Activated CD4-positive, alpha-beta T cell treated with anti-CD3 and anti-CD28 coated beads, Interleukin-2, Interleukin-6, amounts not matched to agents 100 ng/mL and 50 ng/mL, durations not matched to agents 16 hours and 8 hours (primary cell): ENCODE measurements at places on chromosomes 7 and 10.
A peak's percentile ranks its signal among the peaks of the same experiment; 100 is the strongest.

- no peak for DNase-seq
Observed at GRCh38 chr7:51080216-51080615, 236.4 kb downstream of the COBL start.

GRCh38 chr10:97916586-97916985, 66.9 kb downstream of the GOLGA7B start:
- no peak for DNase-seq

DNA sequence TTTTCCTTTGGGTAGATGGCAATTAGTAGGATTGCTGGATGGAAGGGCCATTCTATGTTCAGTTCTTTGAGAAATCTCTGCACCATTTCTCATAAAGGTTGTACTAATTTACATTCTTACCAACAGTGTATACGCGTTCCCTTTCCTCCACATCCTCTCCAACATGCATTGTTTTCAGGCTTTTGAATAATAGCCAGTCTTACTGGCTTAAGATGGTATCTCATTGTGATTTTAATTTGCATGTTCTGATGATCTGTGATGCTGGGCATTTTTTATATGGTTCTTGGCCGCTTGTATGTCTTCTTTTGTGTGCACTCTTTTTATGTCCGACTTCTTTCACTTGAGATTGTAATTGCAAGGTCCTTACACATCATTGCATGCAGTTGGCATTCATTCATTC, 11.7 kb downstream of the CLIP2 start:
- no peak for DNase-seq

DNA sequence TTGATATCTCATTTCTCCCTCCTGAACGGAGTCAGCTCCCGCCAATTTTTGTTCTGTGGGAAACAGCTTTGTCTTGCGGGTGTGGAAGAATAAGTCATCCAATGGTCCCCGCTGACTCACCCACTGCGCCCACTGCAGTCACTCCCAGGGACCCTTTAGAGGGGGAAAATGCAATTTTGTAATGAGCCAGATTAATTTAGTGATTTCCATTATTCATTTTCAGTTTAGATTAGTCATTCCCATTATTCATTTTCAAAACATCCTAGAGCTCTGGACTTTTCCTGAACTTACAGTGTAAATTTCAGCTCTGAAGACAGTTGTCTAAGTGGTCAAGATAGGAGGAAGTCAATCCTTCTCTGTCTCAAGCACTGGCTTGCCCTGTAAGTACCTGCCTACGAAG, 154.9 kb upstream of the TMEM72 start:
- DNase-seq = no peak

DNA sequence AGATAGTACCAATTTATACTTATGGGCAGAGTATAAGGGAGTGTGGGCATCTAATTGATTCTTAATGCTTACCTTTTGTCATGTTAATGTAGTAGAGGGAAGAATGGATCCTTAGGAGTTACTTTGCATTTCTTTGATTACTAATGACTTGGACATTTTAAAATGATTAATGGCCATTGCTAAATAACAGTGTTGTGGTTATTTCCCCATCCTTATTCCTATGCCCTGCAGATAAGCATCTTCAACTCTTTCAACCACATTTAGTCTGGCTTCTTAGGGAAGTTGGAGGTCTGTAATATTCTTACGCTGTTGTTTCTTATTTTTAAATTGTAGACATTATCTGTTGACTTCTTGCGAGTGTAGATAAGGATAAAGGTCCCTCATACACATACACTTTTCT, 37.2 kb downstream of the KAT6B start:
- no peak for DNase-seq

DNA sequence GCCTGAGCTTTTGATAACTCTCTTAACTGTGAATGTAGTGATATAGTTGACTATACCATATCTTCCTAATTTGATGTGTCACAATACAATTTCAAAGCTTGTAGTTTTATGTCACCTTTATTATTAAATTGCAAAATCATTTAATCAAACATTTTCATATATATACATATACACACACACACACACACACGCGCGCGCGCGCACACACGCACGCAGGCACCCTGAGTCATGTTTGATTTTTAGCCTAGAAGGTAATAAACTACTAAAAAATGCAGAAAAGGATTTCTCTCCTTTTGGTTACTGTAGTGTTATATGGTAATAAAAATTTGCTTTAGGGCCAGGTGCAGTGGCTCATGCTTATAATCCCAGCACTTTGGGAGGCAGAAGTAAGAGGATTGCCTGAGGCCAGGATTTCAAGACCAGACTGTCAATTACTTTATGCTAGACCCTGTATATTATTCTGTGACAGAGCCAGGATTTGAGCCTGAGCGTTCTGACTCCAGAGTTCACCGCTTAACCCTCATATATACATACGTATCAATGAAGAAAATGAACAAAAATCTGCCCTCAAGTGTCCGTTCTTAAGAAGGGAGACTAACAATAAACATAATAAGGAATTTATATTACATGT, 89.6 kb downstream of the PODXL start:
- DNase-seq = no peak

DNA sequence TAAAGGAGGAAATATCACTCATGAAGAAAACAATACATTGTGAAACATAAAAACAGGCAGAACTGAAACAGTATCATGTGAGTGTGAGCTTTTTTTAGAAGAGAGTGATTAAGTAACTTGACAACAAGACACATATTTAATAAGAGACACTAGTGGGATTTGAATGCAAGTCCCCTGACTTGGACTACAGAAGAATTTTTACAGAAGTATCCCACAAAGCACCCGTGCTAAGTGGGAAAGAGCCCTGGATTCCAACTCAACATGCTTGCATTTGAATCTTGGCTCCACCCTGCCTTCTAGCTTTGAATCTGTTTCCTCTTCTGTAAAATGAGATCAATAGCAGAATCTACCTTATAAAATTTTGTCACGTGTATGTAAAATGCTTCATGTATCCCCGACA, 166.2 kb downstream of the ZNF365 start:
- no peak for DNase-seq

GRCh38 chr7:51335057-51335456, 18.4 kb upstream of the COBL start:
- no peak for DNase-seq

DNA sequence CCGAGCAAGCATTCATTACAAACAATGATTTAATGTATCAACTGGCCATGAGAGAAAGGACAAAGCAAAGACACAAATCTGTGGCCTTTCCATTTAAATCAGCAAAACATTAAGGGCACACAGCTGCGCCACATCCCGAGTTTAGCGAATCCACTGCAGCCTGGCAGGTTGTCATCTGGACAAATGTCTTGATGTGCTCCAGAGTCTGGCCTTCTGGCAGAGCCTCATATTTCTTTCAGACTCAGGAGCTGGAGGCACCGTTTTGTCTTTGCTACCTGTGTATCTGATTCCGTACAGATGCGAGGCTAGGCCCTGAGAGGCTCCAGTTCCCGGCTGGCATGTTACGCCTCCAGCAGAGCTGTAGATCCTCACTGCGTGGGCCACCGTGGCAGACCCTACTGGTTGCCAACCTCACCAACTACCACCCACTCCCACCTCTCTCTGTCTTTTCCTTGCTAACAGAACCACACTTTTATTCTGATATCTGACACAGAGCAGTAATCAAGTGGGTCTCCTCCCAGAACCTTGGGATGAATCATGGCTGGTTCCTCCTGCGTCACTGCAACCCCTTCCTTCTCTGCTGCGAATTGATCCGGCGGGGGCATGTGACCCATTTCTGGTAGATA, 40.9 kb upstream of the EFCAB10 start:
- no peak for DNase-seq

DNA sequence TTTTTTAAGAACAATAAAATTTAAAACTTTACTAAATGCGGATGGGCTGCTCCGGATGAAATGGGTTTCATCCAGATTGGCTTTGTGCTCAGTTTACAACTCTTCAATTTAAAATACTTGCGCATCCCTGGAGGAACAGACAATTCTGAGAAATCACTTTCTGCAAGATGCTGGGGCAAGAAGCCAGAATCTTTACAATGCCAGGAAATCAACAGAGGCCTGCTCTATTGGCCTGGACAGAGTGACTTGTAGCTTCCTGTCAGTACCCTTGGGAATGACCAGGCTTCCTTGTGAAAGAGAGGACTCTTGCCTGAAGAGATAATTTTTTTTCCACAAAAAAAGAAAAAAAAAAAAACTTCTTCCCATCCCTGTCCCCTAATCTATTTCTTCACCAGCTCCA, 3.9 kb upstream of the FAM13C start:
- DNase-seq = no peak

DNA sequence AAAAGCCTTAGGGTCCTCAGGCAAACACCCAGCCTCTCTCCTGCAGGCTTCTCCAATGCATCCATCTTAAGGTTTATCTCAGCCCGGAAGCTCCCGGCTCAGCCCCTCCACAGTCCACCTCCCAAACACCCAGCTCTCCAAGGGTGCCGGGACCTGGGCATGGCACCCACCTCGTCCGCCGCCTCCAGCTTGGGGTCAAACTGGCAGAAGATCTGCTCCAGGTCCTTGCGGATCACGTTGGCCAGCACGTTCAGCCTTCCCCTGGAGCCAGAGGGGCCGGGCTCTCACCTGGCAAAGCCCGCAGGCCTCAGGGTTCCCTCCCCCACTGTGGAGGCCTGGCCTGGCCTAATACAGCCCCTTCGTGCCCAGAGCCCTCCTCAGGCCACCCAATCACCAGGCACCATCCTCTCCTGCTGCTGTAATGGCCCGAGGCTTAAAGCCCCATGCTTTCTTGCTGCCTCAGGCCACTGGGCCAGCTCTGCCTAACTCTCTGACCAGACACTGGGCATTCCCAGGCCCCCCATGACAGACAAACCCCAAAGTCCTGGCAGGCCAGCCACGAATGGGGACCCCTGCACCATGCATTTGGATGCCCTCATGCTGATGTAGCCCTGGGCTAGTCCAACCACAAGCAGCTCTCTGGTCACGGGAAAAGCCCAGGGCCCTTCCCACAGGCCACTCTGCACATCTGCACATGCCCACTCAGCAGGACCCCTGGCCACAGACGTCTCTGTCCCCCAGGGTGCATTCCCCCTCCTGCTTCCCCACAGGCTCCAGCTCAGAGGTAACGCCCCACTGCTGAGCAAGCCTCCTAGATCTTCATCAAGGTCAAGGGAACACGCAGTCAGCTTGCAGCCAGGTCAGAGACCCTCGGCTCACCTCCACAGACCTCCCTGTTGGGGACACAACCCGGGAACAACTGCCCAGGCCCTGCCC, 12.3 kb downstream of the OGDHL start:
- no peak for DNase-seq

DNA sequence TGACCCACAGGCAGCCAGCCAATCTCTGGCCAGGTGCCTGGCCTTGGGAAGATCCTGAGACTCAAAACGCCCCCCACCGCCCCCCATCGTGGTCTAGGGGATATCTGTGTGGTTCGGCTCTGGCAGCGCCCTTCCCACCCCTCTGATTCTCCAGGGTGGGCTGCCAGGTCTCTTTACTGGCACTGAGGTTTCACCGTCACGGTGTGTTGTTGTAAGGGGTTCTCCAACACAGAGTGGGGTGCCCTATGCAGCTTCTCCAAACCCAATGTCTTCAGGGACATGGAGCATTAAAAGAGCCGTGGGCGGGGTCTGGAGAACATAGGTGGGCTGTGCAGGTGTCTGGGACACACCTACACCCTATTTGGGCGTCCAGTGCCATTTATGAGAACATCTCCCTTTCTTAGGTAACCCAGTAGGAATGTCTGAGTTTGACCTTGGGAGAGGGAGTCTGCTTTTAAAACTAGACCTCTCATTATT, 1.5 kb downstream of the MAFK start:
- DNase-seq = no peak

DNA sequence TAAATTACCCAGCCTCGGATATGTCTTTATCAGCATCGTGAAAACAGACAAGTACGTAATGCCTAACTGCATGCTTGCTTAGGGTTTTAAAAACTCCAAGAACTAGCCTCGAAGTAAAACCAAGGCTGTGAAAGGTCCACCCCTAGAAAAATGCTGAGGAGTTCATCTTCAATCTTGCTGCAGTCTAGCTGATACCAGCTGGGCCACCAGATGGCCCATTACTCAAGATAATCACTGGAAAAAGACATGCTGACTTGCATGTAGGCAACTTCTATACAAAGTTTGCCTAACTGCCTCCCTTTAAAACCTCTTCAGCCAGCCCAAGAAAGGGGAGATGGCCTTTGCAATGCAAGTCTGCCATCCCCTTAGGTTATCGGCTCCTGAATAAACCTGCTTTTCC, 614.1 kb downstream of the GALNT17 start:
- no peak for DNase-seq

- DNase-seq = no peak
Observed at GRCh38 chr7:48390388-48391327, 219.4 kb downstream of the ABCA13 start.

GRCh38 chr10:80154978-80155695, 22.6 kb downstream of the PLAC9 start:
- DNase-seq = no peak

GRCh38 chr10:94363251-94363565, 469 bp upstream of the NOC3L start:
- no peak for DNase-seq

GRCh38 chr10:100793055-100793454, 47.7 kb downstream of the PAX2 start:
- DNase-seq = no peak

GRCh38 chr7:26639111-26639510, 225.3 kb downstream of the SKAP2 start:
- no peak for DNase-seq

DNA sequence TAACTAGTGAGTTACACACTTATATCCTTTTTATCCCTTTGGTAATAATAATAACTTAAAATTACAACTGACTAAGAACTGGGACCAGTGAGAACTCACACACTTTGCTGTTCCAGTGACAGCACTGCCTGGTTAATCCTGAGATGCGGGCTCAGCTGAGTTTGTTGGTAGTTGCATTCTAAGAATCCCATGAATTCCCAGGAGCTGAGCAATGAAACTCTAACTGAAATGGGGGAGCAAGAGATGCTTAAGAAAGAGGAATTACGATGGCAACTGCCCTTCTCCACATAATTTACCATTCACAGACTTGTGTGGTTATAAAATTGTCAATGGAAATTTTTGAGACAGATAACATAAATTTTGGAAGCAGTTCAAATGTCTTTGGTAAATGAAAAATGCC, 659.4 kb downstream of the MAGI2 start:
- no peak for DNase-seq

- DNase-seq = peak; percentile 61
Observed at GRCh38 chr7:114930829-114931655, 9.1 kb downstream of the MDFIC start.

GRCh38 chr10:123879606-123880257, 11.9 kb downstream of the CPXM2 start:
- DNase-seq = no peak
